ENCODE measurements at places on chromosomes 5 and 9. TPM values are rescaled to one million over a fixed set of nuclear protein-coding genes. Genes with fewer than 3 reads are reported as not detected.

Gene FOXD4L5
- total RNA-seq = not detected

Gene TMEM252
- not detected for total RNA-seq

Gene KIAA1191
- 105 TPM for total RNA-seq

Gene PCDHGC4
- total RNA-seq = 2.7 TPM

Gene CTXN3
- total RNA-seq = not detected

Gene PCDHB7
- 1.2 TPM for total RNA-seq

Gene GABRB2
- total RNA-seq = not detected

Gene DOCK8
- 4.1 TPM for total RNA-seq

Gene RAI14
- 24.2 TPM for total RNA-seq

Gene EGFLAM
- total RNA-seq = 3.9 TPM

Gene SLC4A9
- 0.56 TPM for total RNA-seq

Gene NFX1
- 49.0 TPM for total RNA-seq

Gene SHOC1
- total RNA-seq = 0.91 TPM

Gene ANKDD1B
- 1.5 TPM for total RNA-seq

Gene SLC6A19
- total RNA-seq = 0.23 TPM

Gene ANKRD18B
- 9.5 TPM for total RNA-seq

Gene AKNA
- 10.5 TPM for total RNA-seq

Gene SPINK6
- 2.3 TPM for total RNA-seq

Gene SPATA31D4
- total RNA-seq = not detected

Gene COMMD10
- 25.4 TPM for total RNA-seq

Gene PCDHGB2
- total RNA-seq = 4.7 TPM

Gene ACOT12
- not detected for total RNA-seq

Gene EIF4E1B
- total RNA-seq = not detected

Gene EFNA5
- 47.0 TPM for total RNA-seq

Gene NDUFA8
- 33.0 TPM for total RNA-seq

Gene PCYOX1L
- 6.9 TPM for total RNA-seq

Gene UGT3A1
- total RNA-seq = 0.19 TPM

Gene SLC34A3
- not detected for total RNA-seq

Gene NUDCD2
- total RNA-seq = 6.5 TPM

Gene FOXD4L3
- total RNA-seq = 0.36 TPM

Gene MARCHF3
- 22.0 TPM for total RNA-seq

Gene NTRK2
- total RNA-seq = 19.5 TPM

Measured in suprapubic skin (tissue), 4 donors.